ENCODE measurements at places on chromosomes 16 and 17.

DNA sequence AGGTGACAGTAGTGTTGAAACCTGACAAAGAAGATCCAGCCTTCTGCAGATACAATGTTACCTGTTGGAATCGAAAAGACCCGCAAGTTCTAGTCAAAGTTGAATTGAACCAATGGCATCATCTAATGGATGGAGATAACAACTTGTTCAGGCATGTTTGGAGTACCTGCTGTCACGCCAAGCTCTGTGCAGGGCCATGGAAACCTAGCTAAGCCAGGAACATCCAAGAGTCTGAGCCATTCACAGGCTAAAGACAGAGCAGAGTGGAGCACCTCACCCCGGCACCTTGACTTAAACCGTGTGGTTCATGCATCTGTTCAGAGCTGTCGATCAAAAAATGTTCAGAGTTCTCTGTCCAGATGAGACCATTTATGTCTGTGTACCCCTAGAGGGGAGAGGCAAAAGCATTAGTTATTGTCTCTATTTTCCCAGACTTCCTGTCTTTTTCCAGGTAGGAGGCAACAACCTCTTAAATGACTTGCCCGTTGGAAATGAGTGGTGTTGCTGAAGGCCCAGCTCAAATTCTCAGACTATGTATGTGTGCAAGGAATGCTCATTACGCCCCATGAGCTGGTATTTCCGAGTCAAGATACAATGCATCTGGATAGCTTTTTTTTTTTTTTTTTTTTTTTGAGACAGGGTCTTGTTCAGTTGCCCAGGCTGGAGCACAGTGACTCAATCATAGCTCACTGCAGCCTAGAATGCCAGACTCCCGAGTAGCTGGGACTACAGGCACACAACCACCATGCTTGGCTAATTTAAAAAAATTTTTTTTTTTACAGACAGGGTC, 44.9 kb upstream of the XYLT1 start:
- no peak for DNase-seq

DNA sequence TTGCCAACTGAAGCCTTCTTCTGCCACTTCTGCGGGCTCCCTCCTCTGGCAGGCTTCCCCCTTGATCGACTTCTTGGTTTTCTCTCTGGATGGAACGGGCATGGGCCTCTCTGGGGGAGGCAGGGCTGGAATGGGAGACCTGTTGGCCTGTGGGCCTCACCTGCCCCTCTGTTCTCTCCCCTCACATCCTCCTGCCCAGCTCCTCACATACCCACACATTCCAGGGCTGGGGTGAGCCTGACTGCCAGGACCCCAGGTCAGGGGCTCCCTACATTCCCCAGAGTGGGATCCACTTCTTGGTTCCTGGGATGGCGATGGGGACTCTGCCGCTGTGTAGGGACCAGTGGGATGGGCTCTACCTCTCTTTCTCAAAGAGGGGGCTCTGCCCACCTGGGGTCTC, 6.5 kb upstream of the LASP1NB start:
- no peak for DNase-seq

DNA sequence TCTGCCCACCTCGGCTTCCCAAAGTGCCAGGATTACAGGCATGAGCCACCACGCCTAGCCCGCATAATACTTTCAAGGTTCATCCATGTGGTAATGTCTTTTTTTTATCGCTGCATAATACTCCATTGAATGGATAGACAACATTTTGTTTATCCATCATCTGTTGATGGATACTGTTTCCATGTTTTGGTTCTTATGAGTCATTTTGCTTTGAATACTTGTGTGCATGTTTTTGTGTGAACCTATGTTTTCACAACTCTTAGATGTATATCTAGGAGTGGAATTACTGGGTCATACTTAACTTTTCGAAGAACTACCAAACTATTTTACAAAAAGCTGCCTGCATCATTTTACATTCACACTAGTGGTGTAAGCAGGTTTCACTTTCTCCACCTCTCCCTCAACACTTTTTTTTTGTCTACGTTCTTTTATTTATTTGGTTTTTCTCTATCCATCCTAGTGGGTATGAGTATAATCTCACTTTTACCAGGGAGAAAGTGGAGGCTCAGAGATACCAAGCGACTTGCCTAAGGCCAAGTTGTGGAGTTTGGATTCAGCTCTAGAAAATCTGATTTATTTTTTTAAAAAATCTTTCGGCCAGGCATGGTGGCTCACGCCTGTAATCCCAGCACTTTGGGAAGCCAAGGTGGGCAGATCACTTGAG, 151.2 kb downstream of the CMIP start:
- no peak for DNase-seq

DNA sequence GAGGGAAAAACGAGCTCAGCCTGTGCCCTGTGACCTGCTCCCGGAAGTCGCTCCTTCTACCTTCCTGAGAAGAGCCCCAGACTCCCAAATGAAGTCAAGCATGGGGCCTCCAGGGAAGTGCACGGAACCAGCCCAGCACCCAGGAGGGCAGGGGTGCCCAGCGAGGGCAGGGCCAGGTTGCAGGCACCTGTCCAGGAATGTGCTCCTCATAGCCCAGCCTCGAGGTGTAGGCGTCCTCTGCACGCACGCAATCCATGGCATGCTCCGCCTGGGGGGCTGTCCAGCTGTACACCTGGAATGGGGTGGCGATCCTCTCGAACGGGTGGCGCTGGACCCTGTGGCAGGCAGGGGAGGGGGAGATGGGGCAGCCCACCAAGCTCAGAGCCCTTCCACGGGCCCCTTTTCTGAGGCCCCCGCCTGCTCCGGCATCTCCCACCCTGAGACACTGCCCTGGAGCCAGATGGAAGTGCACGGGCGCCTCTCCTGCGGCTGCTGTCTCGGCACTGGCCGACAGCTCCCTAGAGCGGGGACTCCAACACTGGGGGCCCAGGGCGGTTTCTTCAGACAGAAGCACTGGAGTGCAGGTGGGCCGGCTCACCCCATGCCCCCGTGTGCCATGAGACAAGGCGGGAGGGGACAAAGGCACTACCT, 10.9 kb downstream of the CLUH start:
- DNase-seq, result no peak

- no peak for DNase-seq
Measured at GRCh38 chr16:2813771-2814221, 3.2 kb upstream of the PRSS21 start.

DNA sequence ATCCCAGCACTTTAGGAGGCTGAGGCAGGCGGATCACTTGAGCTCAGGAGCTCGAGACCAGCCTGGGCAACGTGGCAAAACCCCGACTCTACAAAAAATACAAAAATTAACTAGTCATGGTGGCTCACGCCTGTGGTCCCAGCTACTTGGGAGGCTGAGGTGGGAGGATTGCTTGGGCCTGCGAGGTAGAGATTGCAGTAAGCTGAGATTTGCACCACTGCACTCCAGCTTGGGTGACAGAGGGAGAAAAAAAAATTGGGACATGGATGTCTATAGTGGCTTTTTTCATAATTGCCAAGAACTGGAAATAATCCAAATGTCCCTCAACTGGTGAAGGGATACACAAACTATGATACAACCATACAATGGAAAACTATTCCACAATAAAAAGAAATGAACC, 28.6 kb downstream of the OSBPL7 start:
- DNase-seq, result no peak

- peak; percentile 78 for DNase-seq
Measured at GRCh38 chr17:81513753-81514488, 1.3 kb upstream of the ACTG1 start.

- no peak for DNase-seq
Measured at GRCh38 chr17:43020030-43020621, 2.1 kb downstream of the VAT1 start.

DNA sequence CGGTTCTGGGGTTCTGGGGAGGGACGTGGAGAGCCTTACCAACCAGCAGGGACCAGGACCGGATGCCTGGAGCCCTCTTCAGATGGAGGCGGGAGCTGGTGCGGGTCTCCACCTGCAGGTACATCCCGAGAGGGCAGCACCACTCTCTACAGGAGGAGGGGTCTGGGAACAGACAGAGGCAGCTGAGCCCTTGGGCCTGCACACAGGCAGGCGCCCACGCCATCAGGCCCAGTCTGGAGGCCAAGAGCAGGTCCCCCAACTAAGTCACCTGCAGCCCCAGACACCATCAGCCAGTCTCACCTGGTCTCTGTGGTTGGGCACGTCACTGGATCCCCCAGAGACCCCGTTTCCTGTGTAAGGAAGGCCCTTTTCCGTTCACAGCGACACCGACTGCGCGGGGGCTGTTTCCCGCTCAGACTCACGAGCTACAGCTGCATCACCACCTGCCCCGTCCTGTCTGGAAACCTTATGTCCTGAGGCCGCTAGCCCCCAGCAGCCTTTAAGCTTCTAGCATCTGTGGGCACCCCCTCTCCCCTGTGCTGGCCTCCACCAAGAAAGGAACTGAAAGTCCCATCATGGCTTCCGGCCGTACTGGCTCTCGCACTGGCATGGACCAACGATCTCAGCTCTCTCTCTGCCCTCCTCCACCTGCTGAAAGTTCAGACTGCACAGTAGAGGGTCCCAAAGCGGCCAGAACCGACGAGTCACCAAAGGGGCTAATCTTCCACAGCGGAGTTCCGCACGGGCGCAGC, 1.2 kb downstream of the CYBC1 start:
- no peak for DNase-seq

GRCh38 chr16:19142939-19143598, 25.0 kb upstream of the SYT17 start:
- no peak for DNase-seq

DNA sequence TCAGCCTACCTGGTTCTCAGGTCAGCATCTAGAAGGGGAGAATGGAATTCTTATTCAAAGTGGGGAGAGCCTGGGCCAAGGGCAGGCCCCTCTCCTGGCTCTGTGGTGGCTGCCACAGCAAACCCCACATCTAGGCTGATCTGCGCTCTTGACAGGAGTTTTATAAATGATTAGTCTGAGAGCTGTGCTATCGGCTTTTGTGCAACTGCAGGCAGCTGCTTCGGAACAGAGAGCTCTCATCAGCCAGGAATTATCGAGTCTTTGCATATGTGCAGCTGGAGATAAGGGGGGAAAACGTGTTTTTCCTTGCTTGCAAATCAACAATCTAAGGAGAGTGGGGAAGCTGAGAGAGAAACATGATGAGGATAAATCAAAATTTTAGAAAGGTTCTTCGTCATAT, 91.7 kb downstream of the HS3ST3A1 start:
- DNase-seq, result no peak

GRCh38 chr16:4052096-4052495, 64.1 kb downstream of the ADCY9 start:
- DNase-seq, result no peak

GRCh38 chr17:81735264-81736102, 23.4 kb downstream of the SLC25A10 start:
- peak; percentile 73 for DNase-seq

- peak; percentile 38 for DNase-seq
Measured at GRCh38 chr16:3654249-3654991, at the start of gene DNASE1. Gene DNASE1, plus strand, starts transcription at chr16:3654691. Its CDS starts 683 bp downstream, at chr16:3655374.

GRCh38 chr17:49557312-49558024, 18.2 kb upstream of the NXPH3 start:
- DNase-seq, result peak; percentile 61

GRCh38 chr17:45316434-45317110, at the start of gene MAP3K14:
Gene MAP3K14, minus strand, starts transcription at chr17:45317020. Its CDS starts 26,275 bp downstream, at chr17:45290745.
- peak; percentile 75 for DNase-seq

- DNase-seq, result no peak
Measured at GRCh38 chr16:51845586-51846305, 694.7 kb upstream of the SALL1 start.

- DNase-seq, result no peak
Measured at GRCh38 chr16:27273670-27274423, 5.3 kb upstream of the NSMCE1 start.

DNA sequence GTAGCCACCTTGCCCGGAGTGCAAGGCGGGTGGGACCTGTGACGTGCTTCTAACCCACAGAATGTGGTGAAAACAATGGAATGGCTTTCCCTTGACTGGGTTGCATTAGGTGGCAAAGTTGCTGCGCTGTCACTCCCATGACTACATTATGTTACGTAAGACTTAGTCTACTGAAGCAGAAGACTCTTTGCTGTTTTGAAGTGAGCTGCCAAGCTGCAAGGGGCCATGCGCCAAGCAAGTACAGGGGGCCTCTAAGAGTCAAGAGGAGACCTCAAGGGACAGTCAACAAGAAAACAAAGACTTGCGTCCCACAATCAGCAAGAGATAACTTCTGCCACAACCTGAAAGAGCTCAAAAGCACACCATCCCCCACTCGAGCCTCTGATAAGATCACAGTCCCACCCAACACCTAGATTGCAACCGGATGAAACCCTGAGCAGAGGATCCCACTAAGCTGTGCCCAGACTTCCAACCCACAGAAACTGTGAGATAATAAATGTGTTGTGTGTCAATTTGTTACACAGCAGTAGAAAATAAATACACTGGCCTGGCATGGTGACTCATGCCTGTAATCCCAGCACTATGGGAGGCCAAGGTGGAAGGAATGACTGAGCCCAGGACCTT, 16.5 kb downstream of the ANKRD11 start:
- no peak for DNase-seq

DNA sequence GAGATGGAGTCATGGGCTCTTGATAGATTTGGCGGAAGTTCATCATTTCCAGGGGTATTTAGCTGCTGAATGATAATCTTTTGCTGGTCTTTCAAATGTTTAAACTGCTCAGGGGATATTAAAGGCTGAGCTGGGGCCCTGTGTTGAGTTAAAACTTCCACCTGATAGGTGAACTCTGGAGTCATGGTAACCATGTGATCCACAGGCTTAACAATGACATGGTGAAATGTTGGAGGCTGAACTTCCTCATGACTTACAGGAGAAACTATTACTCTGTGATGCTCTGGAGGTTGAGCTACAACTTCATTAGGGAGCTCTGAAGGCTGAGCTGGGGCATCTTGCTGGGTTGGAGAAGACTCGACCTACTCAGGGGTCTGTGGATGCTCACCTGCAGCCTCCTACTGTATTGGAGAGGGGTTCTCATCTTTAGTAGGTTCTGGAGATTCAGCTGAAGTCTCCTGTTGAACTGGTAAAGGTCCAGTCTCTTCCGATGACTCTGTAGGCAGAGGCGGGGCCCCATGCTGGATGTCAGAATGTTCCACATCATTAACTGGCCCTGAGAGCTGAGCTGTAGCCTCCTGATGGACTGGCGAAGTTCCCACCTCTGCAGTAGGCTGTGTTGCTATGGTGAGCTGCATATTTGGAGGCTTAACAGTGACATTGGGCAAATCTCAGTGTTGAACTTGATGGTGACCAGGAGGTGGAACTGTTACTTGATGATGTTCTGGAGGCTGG, 24.2 kb downstream of the RDM1 start:
- DNase-seq, result no peak

- no peak for DNase-seq
Measured at GRCh38 chr17:5424909-5425308, 4.9 kb downstream of the RPAIN start.

GRCh38 chr16:75919664-75920063, 193.4 kb upstream of the CPHXL start:
- DNase-seq, result no peak
